Dermis microvascular lymphatic vessel endothelial cell (primary cell): ENCODE measurements at places on chromosomes 7 and 10.

GRCh38 chr7:52254396-52255010, 780.9 kb upstream of the POM121L12 start:
- no peak for DNase-seq

DNA sequence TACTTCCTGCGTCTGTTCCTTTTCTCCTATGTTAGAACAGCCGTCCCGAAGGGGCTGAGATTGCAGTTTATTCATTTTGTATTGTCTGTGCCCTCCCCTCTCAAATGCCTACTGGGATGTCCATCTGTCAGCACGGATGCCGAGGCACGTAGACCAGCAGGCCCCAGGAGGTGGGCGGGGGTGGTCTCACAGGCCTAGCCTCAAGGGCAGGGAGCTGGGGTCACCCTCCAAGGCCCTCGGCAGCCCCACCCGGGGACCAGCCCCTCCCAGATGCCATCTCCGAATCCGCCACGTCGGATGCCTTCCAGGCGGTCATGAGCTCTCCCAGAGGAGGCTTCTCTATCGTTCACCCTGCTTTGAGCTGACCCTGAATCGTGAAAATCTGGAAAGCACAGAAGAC, 59.7 kb downstream of the ELFN1 start:
- no peak for DNase-seq

DNA sequence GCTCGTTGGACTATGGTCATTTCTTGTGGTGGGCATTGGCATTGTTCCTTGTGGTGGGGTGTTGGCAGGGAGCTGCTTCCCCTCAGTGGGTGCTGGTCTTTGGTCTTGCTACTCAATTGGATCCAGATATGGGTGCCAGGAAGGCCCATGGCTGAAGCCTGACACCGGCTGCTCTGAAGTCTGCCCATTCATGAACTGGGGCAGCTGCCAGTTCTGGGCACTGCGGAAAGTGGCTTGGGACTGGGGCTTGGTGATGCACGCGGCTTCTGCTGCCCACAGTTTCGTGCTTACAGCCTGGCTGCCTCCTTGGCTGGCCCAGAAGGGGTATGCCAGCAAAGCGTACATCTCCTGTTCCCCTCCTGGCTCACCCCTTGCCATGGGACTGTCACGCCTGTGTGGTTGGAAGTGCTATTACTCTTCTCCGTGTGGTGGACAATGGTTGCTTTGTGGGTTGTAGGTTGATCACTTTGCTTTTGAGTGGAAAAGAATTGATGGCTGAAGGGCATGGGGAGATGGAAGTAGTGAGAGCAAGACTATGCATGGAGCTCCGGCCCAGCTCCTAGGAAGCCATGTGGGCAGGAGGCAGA, 54.7 kb downstream of the ADAMTS14 start:
- no peak for DNase-seq

DNA sequence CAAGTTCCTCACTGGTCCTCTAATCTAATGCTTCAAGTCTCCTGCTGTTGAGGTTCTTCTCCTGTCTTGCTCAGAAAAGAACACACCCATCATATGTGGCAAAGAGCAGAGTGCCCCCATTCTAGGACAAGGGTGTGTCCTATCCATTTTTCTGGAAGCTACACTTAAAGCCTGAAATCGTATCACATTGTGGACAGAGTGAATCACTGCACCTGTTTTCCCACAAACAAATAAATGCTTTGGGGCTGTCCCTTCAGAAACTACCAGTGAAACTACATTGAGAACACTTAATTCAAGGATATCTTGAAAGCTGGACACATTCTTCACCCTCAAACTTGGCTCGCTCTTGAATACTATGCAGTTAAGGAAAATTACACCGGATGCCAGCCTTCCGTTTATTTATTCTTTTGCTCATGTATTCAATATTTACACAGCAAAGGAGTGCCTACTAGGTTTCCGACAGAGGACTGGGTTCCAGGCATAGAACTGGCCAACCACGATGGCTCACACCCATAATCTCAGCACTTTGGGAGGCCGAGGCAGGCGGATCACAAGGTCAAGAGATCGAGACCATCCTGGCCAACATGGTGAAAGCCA, 473.0 kb downstream of the GALNT17 start:
- no peak for DNase-seq

- no peak for DNase-seq
These were observed 335.8 kb downstream of the PRPF18 start for GRCh38 chr10:13922586-13922985.

DNA sequence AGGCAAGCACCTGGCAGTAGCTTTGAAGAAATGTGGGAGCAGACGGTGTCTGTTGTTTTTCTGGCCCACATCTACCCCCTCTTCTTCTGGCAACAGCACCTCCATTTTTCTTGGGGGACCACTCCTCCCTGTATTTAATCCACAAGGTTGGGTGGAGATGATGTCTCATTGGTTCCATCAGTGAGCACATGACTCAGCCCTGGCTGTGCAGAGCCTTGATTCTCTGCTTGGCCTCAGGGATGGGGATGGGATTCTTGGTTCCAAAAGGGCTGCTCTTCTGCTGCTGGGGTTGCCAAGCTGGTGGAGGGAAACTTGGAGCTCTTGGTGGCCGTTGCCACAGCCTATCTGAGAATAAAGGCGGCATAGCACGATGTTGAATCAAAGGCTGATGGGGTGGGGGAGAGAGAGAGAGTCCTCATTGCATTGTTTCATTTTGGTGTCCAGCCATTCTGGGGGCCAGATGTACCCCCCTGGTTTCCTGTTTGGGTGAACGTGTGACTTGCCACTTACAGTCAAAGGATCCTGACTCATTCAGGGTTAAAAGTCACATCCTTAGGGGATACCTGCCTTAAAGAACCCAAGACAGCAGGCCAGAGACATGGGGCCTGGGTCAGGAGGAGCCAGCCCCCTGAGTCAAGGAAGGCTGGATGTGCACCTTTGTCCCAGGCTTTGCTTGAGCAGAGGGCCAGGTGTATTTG, 25.9 kb downstream of the GRK5 start:
- DNase-seq, result peak; percentile 98
